ENCODE measurements at places on chromosomes 3 and 15.

GRCh38 chr3:124995460-124995994 lies 60.3 kb downstream of the HEG1 start:
- DNase-seq, result no peak

DNA sequence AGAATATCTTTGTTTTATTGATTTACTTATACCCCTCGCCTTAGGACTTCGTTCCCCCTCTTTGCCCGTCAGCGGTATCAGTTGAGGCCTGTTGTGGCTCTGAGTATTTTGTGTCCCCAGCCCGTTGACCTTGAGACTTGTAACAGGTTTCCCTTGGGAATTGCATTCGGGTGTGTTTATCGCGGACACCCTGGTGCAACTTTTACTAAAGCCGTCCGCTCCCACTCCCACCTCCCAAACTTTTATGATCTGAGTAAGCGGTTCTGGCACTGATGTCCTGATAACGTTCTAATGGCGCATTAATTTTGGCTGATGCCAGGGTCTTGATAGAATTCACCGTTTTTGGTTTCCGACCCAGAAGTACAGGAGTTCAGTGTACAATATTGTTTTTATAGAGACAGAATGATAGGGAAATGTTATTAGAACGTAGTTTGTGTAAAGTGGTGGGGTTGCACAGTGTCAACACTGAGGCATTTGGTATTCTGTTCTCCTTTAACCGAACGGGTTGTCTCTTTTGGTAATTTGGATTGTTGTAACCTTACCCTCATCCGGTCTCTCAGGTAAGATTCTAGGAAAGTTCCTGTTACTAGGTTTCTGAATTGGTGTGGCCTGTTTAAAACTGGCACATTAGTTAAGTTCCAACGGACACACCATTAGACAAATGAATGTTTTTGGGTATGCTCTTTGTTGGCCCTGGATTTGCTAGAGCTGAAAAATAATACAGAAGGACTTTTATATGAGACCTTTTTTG lies 47.8 kb downstream of the OIP5 start:
- DNase-seq, result no peak

DNA sequence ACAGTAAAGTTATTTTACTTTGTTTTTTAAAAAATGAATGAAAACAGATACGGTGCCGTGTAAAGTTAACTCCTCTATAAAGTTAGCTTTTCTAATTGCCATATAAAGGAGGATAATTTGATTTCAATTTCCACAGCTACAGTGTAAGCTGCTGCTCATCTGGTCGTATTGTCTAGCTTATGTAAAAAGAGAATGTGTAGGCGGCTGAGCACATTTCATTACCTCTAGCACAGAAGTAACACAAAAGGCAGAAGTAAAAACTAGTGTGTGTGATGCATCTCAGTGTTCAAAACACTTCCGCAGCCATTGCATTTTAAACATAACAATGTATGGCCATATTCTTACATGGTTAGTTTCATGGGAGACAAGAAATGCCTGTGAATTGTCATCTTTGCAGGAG lies 105.0 kb upstream of the P2RY1 start:
- no peak for DNase-seq

DNA sequence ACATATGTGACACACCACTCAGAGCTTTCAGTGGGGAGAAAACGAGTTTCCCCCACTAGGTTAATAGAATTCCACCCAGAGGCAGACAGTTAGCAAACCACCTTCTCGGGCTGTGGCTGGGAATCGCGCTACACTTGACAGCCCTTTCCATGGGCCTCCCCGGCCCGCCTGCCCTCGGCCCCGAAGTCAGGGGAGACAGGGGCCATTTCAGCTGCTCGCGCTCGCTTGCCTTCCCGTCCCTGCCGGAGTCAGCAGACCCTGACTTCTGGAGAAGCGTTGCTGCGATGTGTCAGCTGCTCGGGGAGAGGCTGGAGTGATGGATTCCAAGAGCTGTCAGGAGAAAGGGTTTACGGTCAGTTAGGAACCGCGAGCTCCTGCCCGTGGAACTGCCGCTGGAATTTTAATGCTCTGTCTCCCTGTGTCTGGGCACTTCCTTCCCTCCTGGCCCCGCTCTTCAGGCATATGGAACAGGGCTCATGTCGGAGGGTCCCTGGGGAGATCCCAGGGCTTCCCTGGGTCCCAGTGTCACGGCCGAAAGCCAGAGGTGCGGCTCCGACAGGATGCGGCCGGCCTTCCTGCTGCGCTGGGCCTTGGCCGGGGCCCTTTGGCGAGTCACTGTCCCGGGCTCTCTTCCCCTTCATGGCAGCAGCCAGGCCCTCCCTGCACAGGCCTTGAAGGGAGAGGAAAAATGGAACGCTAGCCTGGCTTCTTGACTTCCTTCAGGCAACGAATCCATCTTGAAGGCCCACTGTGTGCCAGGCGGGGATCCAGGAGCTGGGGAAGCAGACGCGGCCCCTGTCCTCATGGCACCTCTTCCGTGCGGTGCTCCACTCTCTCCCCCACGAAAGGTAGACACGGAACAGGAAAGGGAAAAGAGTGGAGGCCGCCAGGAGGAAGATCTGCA lies 38.4 kb upstream of the VPS8 start:
- DNase-seq, result no peak

DNA sequence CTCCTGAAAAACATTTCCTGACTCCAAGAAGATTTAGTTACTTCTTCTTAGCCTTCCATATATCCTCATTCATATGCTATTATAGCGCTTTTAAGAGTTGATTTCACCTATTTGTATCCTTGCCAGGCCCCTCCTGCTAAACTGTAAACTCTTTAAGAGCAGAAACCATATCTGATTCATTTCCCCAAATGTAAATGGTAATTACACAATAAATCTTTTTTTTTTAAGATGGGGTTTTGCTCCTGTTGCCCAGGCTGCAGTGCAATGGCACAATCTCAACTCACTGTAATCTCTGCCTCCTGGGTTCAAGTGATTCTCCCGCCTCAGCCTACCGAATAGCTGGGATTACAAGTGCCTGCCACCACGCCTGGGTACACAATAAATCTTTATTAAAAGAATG lies 4.5 kb downstream of the DLEC1 start:
- DNase-seq, result no peak

DNA sequence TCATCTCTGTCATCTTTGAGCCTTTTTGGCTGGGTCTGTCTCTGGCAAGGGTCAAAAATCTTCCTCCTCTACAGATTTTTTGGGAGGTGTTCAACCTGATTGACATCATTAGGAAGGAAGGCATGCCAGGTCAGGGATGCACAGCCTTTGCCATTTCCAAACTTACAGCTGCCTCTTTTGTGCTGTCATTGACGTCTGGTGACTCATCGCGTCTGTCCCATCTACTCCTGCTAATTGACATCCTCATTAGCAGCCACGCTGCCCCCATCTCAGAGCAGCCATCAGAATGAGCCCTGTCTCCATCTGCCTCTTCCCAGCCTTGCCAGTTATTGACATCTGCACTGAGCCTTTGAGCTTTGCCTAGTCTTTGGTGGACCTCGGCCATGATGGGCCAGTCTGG lies 53.0 kb downstream of the PDIA5 start:
- DNase-seq, result no peak

GRCh38 chr3:126157083-126157768 lies 23.2 kb downstream of the ALDH1L1 start:
- DNase-seq, result no peak

GRCh38 chr3:160450846-160451245 lies 1.3 kb upstream of the TRIM59 start:
- DNase-seq, result no peak

DNA sequence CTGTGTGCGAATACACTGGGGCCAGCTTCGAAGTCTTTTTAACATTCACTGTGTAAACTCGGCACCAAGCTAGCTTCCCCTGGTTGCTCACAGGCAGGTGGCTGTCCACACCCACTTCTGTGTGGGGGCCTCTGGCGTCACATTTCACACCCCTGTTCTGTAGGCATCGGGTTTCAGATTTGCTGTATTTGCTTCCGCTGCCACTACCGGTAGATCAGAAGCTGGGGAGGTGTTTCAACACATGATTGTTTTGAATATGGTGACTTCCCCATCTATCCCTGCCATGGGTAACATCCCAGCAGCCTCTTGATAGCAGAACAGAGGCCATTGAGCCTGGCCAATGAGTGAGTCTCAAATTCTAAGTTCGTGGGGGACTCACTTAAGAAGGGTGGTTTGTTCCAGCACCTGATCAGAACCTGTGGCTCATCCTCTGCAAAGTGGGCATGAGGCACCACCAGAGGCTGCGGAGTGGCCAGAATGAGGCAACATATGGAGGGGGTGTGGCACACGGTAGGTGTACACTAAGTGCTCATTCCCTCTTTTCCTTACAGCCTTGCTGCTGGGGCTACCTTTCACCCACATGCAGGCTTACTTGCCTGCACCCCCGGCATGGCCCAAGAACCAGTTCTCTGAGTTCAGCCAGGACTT lies 61.5 kb downstream of the IQSEC1 start:
- DNase-seq, result peak; percentile 77

DNA sequence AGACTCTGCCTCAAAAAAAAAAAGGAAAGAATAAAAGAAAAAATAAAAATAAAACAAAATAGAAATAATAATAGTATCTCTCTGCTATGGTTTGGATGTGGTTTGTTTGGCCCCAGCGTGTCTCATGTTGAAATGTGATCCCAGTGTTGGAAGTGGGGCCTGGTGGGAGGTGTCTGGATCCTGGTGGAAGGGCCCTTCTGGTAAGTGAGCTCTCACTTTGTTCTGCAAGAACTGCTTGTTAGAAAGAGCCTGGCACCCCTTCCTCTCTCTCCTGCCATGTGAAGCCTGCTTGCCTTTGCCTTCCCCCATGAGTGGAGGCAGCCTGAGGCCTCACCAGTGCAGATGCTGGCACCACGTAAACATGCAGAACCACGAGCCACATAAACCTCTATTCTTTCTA lies 26.3 kb downstream of the TMEM44 start:
- no peak for DNase-seq

DNA sequence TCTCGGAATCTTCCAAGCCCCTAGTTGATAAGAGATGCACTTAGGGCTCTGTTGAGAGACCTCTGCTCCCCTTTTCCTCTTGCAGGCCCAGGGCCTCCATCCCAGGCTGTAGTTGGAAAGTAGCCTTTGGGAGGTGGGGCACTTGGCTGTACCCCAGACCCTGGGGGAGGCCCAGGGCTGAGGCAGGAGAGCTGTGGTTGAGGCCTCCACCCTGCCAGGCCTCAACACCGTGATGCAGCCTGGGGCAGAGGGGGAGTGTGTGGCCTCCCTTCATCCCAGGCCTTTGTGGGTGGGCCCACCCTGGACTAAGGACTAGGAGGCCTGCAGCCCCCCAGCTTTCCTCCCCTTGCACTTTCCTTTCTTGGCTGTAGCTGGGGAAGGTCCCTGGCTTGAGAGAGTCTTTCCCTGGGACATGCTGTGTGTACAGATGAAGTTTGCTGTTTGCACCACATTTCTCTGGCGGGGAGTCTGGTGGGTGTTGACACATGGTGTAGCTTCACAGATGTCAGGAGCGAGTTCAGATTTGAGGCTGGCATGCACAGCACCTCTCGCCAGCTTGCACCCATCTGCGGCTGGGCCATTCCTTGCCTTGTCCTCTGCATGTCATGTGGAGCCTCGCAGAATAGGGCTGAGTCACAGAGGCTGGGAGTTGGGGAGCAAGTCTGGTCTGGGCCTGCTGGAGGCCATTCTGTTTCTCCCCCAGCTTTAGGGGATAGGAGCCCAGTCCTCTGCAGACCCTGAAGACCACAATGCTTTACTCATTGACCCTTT lies 13.7 kb downstream of the PLEKHO2 start:
- DNase-seq, result no peak

- no peak for DNase-seq
Observed at GRCh38 chr3:125102470-125102869, 46.7 kb upstream of the HEG1 start.

GRCh38 chr3:55797084-55797483 lies 310.0 kb upstream of the WNT5A start:
- no peak for DNase-seq

- DNase-seq, result no peak
Observed at GRCh38 chr3:2106438-2106837, 7.8 kb downstream of the CNTN4 start.

DNA sequence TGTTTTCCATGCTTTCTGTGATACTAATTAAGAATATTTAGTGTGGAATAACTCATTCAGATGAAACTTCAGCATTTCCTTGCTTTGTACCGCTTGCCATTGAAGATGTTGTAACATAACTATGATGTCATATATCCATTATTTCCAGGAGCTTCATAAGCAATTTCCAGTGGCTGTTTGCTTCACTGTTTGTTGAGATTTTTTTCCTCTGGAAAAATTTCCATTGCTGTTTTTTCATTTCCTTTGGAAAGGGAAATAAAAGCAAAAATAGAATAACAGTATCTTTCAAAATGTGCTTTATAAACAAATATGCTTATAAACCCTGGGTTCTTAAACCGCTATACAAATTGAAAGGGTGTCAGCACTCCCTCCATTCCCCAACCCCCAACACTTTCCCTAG lies 319.6 kb upstream of the SEMA6D start:
- no peak for DNase-seq

- DNase-seq, result no peak
Observed at GRCh38 chr15:36161771-36162212, 417.6 kb upstream of the CDIN1 start.

GRCh38 chr15:60349589-60349988 lies 48.2 kb downstream of the ANXA2 start:
- no peak for DNase-seq

DNA sequence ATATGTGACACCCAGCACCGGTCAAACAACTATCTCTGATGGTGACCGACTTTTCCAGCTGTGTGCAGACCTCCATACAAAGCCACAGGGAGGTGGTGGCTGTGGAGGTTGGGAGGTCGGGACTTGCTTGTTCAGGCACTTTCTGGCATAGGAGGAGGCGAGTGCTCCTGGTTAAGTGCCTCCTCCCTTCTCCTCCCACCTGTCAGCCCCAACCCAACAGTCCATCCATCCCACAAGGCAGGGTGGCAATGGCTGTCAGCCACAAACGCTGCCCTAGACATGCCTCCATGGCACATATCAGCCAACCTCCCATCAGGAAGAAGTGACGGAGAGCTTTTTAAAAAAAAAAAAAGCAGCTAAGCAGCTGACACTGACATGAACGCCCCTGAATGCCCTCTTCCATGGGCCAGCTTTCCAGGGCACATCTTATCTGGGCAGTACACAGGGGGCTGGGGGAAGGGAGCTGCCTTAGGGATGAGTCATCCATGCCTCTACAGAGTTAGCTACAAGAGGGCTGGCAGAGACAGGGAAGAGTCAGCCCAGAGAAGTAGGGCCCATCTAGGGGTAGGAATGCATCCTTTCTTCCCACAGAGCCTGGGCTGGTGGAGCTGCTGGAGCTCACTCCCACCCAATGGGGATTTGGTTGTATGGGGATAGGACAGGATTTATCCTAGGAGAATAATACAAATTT lies 41.2 kb downstream of the CCDC12 start:
- DNase-seq, result no peak

GRCh38 chr15:100861511-100861991 lies 18.1 kb upstream of the ALDH1A3 start:
- no peak for DNase-seq

- DNase-seq, result no peak
Observed at GRCh38 chr3:187062526-187063177, 76.6 kb downstream of the RPL39L start.

- no peak for DNase-seq
Observed at GRCh38 chr3:171088964-171089754, 62.6 kb upstream of the SLC2A2 start.

DNA sequence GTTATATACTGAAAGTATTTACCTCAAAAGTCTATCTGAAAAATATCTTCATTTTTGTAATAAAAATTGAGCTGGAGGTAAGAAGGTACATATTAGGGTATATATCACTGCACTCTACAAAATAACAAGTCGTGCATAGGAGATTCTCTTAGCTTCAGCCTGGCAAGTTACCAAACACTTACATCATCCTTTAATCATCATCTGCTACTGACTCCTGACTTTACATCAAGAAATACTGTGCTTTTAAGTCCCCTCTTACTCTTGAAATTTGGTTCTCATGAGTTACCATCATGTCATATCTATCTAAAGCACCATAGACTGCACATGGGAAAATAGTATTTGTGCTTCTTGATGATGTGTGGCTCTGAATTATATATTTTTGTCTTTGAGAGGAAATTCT lies 50.8 kb downstream of the LYSMD4 start:
- DNase-seq, result no peak

Measured in stimulated activated CD8-positive, alpha-beta memory T cell treated with anti-CD3 and anti-CD28 coated beads, Interleukin-4, amount 100 ng/mL, for 24 hours (primary cell).